Stimulated activated CD4-positive, alpha-beta T cell treated with anti-CD3 and anti-CD28 coated beads, Interleukin-12 subunit alpha, Interleukin-12 subunit beta, amount 100 ng/mL, for 24 hours (primary cell): ENCODE measurements at places on chromosomes 2 and 18.

DNA sequence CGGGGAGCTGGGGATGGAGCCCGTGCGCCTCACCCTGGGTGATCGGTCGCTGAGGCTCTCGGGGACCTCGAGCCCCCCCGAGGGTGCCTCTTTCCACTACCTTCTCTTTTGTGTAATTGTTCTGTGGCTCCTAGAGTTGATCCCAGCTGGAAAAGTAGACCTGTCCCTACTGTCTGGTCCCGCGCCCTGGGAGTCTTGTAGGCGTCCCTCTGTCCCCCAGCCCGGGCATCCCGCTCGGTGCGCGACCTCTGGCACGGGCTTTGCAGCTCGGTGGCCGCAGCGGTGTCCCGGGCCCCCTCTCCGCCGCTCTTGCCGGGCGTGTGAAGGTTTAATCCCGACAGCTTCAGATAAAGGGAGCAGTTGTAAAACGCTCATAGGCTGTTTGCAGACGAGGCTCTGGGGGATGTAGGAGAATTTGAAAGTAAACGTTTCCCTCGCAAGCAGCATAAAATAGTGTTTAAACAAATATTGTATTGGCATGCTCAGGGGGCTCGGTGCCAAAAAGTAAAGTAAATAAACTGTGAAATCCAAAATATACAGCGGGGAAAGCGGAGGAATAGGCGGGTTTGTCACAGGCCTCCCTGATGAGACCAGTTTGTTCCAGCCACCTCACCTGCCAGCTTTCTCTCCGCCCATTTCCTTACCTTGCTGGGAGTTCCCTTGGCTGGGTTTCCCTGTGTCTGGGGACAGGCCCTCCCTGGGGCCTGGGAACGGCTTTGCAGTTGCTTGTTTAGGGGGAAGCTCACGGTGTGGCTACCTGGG lies 1.9 kb downstream of the GLI2 start:
- DNase-seq = no peak

DNA sequence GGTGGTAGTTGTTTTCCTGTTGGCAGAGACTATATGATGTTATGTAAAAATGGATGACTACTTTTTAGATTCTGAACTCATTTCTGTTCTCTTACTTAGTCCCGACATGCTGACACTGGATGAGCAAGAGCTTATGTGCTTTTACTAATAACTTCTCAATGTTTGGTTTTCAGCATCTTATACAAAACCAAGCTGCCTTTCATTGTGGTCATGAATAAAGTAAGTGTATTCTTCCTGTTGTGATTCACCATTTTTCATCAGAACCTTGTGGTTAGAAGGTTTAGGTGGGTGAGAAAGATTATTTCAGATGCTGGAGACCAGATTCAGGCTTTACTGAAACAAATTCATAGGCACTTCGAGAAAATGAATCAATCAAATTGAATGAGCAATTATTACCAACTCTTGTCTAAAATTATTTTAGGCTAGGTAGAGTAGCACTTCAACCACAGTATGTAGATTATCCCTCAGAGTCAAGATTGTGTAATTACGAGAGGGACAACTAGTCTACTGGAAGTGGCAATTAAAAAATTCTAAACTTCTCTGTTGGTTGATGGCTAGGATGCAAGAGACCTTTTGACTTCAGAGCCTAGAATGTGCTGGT lies 9.3 kb downstream of the GPN1 start:
- no peak for DNase-seq

DNA sequence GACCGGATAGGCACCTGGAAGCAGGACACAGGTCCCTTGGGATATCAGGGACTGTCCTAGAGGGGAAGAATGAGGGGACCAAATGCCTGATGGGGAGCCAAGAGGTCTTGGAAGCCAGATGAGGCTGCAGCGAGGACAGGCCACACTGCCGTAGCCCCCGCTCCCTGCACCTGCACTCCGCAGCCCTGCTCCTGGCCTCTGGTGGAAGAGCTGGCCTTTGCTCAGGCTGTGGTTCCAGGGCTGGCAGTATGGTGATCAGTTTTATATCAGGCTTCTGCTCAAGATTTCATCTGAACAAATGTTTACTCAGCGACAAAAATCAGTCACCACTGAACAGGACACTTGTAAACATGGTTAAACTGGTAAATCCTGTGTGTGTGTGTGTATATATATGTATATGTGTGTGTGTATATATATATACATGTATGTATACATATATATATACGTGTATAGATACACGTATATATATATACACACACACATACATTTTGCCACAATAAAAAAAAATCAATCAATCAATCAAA lies 52.5 kb upstream of the TAF1B start:
- no peak for DNase-seq

GRCh38 chr2:109648041-109648527 lies 33.9 kb downstream of the SOWAHC start:
- DNase-seq = no peak

DNA sequence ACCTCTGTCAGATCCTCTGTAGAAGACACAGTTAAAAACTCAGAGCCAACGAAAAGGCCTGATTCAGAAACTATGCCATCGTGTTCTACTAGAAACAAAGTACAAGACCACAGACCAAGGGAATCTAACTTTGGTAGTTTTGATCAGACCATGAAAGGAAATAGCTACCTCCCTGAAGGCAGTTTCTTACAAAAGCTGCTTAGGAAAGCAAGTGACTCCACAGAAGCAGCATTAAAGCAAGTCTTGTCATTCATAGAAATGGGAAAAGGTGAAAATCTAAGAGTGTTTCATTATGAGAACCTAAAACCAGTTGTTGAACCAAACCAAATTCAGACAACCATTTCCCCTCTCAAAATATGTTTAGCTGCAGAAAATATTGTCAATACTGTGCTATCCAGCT lies 58.2 kb downstream of the FSIP2 start:
- no peak for DNase-seq

GRCh38 chr2:144796936-144797335 lies 277.0 kb upstream of the ZEB2 start:
- DNase-seq = no peak

- DNase-seq = no peak
Observed at GRCh38 chr2:178115271-178115670, 3.0 kb downstream of the RBM45 start.

- DNase-seq = no peak
Observed at GRCh38 chr18:48351216-48352050, 57.8 kb downstream of the ZBTB7C start.

DNA sequence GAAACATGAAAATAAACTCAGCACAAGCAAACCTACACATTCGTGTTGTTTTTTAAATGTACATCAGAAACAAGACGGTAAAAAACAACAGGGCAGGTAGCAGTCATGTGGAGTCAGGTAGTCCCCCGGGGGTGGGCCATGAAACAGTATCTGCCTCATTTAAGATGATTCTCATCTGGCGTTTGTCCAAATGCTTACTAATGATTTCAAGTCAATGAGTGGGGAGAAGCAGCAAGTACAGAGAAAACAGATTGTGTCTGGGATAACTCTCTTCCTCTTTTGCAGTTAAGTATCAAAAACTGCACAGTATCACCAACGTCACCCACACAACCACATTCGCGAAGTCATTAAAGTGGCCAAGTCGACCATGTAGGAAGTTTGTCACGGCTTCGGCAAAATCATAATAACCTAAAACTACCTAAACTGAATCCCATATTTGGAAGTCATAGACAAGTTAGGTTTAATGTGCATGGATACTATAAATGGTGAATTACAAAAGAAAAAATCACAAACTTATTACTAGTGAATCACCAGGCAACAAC lies 1.3 kb downstream of the LAPTM4A start:
- no peak for DNase-seq

DNA sequence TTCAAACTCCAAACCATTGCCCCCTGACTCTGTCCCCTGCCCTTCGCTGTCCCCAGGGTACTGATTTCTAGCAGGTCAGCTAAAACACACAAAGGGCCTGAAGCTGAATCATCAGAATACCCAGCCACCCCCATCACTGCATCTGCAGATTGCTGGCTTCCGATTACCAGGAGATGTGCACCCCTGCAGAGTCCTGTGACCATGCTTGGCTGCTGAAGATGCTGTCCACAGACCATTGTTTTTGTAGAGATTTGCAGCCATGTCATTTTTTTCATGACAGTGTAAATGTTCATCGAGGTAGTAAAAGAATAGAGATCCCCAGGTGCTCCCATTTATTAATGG lies 463.3 kb downstream of the STK39 start:
- DNase-seq = no peak

DNA sequence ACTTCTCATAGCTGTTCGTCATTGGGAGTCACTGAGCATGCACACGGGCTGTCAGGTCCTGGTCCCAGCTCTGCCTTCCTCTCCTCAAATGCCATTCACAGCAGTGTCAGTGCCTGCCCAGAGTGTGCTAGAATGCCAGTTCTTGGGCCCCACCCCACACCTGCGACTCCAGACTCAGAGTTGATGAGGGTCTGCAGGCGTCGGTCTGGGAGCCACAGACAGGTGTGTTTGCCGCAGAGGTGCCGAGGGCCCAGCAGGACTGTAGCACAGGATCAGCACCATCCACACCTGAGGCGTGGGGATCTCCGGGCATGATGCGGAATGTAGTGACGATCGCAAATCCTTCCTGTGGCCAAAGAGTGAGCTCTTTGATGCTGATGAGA lies 56.5 kb downstream of the AGAP1 start:
- DNase-seq = no peak

GRCh38 chr2:80195034-80195433 lies 109.5 kb downstream of the LRRTM1 start:
- DNase-seq = no peak

DNA sequence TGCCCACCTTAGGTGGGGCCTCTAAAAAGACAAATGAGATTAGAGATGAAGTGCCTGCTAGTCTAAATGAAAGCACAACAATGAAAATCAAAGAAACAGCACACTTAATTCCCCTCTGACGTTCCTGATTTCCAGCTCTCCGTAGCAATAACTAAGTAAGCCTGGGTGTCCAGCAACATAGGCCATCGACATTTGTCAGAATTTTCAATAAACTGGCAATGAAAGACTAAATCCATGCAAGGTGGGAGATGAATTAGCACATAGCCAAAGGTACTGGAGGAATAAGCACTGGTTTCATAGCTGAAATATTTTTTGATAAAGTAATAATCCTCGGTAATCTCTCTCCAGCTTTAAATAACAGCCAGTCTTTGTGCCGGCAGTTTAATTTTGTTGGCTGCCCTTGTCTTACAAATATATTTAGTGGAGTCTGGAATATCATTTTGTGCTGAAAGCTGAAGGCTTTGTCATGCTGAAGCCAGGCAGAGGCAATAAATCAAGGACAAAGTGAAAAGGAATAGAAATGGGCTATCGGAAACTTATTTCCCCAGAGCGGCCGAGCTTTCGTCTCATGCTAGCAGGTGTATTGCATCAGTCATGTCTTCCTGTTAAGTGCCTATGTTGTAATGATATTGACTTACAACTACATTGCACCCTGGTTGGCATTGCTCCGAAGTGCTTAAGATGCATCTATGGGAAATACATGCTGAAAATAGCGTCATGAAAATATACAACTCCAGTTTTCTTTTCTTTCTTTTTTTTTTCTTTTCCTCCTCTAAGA lies 790.1 kb downstream of the CNTNAP5 start:
- DNase-seq = no peak

DNA sequence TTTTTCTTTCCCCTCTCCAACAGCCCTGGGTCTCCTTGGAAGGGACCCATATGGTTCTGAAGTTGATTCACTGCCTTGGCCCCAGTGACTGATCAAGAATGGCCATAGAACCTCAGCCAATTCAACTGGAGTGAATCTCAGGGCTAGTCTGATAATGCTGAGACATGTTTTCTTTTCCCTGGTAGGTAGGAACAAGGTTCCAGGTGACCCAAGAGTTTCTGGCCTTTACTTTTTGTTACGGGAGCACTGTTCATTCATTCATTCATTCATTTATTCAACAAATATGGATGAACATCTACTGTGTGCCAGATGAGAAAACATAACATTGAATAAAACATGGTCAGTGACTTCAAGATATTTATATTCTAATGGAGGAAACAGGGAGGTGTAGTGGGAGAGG lies 3.1 kb upstream of the ZCCHC2 start:
- no peak for DNase-seq

DNA sequence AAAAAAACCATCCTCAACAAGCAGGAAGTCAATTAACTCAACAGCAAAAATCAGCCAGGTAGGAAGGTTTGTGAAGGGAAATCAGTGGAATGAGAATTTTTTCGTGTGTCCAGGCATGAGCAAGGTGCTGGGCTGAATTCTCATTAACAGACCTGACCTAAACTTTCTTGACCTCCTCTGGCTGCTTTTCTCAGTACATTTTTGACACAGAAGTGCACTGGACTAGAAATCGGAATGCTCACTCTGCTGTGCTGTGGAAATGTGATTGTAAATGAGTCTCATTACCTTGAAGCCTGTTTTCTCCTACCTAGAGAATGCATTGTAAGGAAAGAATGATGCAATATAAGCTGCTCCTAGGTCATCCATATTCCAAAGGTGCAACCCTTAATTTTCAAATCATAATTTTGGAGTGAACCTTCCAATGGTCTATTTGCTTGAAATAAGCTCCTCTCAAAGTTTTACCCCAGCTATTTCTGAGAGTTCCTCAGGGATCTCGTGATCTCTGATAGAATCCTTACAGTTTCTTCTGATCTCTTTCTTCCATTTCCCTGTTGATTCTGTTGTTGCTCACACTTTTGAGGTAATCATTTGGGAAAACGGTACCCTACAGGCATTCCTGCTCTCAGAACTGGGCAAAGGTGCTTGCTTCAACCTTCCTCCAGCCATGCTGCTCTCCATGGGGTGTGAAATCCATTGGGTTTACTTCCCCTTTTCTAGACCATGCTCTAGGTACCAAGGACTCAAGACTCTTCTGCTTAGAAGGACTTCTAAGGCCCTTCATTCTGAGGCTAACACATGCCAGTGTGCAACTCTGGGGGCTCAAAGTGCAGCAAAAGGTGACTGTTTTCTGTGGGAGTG lies 104.9 kb upstream of the ITPRID2 start:
- no peak for DNase-seq

DNA sequence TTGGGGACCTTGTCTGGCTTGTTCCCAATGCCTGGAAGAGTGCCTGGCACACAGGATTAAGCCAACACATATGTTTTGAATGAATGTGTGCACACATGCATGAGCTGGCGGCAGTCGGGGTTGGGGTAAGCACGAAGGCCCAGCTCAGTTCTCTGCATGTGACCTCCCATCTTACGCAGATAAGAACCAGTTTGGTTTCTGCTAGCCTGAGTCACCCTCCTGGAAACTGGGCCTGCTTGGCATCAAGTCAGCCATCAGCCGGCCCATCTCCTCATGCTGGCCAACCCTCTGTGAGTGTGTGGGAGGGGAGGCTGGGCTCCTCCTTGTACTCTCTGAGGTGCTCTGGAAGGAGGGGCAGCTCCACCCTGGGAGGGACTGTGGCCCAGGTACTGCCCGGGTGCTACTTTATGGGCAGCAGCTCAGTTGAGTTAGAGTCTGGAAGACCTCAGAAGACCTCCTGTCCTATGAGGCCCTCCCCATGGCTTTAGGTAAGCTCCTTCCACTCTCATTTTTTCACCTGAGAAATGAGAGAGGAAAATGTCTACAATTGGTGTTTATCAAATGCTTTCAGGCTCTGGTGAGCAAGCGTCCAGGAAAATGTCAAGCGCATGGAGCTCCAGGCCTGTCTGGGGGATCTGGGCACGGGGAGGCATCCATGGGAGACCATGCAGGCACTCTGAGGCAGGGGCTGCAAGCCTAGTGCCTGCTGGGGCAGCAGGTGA lies 9.7 kb upstream of the IL1RN start:
- peak; percentile 48 for DNase-seq

GRCh38 chr2:135257383-135258090 lies 205.4 kb downstream of the RAB3GAP1 start:
- no peak for DNase-seq

- DNase-seq = no peak
Observed at GRCh38 chr2:110101280-110101844, 14.3 kb downstream of the MALL start.
